Kasumi-1 (cell line): ENCODE measurements at places on chromosomes 5 and 9.

- no peak for DNase-seq
These were observed 65.5 kb downstream of the NR3C1 start for GRCh38 chr5:143337946-143338345.

- DNase-seq: no peak
These were observed 205.5 kb downstream of the CACNA1B start for GRCh38 chr9:138082918-138083636.

GRCh38 chr9:33186457-33187168, 19.5 kb upstream of the B4GALT1 start:
- DNase-seq: no peak

GRCh38 chr5:176360894-176361436, 599 bp downstream of the KIAA1191 start:
- peak; percentile 5 for DNase-seq

DNA sequence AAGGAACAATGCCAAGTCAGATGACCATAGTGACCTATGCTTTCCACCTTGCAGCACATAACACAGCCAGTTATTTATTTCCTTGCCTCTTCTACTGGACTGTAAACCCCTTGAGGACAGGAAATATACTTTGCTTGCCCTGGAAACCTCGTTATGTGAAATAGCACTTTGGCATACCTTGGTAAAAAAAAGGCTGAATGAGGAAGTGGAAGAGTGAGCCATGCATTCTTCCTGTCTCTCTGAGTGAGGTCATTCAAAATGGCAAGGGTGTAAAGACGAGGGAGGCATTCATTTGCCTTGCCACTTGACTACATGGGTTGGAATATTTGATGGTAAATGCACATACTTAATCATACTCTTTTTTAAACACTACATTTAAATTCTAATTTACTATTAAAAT, 42.8 kb upstream of the SVEP1 start:
- no peak for DNase-seq

- no peak for DNase-seq
These were observed 38.1 kb downstream of the LPAR1 start for GRCh38 chr9:111000202-111000601.

- no peak for DNase-seq
These were observed 302.6 kb downstream of the ACTL7B start for GRCh38 chr9:108553111-108553635.

- DNase-seq: no peak
These were observed 198.7 kb downstream of the SEMA6A start for GRCh38 chr5:116375926-116376325.

DNA sequence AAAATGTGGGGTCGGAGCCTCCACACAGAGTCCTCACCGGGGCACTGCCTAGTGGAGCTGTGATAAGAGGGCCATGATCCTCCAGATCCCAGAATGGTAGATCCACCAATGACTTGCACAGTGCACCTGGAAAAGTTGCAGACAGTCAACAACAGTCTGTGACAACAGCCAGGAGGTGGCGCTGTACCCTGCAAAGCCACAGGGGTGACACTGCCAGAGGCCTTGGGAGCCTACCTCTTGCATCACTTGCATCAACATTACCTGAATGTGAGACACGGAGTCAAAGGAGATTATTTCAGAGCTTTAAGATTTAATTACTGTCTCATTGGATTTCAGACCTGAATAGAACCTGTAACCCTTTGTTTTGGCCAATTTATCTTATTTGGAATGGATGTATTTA, 614.1 kb upstream of the CDH9 start:
- DNase-seq: no peak

DNA sequence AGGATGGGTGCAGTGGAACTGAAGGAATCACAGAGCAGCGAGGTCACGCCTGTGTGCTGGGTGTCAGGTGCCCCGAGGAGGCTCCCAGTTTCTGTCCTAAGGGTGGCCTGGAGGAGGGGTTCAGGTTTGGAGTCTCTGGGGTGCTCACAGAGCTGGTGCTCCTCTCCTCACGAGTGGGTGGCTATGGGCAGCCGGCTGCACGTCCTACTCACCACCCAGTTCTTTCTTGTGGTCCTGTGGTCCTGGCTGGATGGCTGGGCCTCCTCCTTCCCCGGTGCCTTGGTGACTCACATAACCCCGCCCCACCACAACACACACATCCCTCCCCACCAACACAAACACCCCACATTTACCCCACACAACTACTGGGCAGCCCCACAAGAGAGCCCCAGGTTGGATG, 9.9 kb upstream of the PTGS1 start:
- DNase-seq: no peak

DNA sequence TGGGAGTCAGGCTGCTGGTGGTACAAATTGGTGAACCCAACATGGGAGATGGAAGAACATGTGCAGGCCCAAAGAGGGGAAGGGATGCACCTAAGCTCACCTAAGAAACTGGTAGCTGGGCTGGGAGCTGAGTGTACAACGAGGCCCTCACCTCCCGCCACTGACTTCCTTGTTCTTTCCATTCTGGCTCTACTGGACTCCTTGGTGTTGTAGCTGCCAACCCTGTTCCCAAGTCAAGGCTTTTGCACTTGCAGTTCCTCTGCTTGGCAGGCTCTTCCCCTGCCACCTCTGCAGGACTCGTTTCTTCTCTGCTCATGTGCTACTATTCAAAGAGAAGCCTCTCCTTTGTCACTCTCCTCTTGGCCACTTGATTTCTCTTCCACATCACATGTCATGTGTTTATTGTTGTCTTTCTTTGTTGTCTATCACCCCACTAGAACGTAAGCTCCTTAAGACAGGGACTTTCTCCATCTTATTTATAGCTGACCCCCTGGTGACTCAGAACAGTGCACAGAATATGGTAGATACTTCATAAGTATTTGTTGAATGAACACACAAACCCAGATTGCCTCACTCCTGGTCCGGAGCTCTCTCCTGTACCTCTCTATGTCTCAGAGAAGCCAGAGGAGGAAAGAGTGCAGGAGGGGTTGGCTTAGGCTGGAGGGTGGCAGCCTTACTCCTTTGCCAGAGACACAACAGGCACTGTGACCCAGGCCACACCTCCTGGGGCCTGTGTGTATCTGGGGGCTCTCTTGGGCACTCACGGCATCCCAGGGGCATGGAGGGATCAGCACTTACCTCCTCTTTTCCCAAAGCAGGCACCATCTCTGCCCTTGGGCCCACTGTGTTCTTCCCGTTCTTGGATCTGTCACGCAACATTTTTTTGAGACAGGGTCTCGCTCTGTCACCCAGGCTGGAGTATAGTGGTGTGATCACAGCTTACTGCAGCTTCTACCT, 5.2 kb upstream of the SPINK4 start:
- DNase-seq: no peak

DNA sequence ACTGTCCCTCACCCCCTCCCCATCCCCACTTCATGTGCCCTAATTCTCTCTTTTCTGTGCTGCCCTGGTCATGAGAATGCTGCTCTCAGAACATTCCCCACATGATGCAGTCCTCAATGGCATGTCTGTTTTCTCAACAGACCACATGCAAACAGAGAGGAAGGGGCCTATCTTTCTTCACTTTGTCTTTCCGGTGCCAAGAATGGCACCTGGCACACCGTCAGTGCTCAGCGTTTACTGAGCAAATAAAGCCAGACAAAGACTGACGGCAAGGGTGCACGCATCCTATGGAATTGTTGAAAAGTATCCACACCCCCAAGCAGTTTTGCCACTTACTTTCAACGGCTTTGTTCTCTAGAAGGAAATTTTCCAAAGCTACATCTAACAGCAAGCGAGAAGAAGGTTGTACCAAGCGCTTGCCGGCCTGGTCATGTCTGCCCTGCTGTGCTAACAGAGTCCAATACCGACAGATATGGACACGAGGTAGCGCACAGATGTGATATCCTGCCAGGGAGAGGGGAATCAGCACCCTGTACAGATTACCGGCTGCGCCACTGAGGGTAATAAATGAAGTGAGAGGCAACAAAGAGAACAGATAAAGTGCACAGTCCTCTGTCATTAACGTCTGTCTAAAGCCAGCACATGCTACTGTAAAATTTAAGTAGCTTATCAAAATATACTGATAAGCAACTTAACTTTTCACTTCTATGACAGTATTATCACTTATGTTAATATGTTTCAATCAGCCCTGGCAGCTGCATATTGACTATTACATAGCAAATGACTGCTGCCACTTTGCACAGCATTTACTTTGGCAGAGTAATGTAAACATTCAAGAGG, 251.7 kb downstream of the DENND1A start:
- DNase-seq: no peak

GRCh38 chr5:96235008-96235910, 197.8 kb downstream of the PCSK1 start:
- DNase-seq: no peak

DNA sequence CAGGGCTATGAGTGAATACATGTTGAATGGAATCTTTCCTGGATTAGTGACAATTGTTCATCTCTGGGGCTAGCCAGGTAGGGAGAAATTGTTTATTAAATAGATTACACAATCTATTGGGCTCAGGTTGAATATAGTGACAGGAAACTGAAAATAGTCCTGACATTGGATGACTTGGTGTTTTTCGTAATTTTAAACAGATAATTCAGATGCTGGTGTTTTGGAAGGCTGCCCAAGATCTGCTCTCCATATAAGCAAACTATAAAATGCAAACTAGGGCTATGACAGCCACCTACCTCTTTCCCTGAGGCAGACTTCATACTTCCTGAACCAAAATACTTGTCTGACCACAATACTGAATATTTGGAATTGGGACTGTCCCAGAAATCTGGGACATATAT, 99.1 kb downstream of the ENC1 start:
- no peak for DNase-seq
